ENCODE measurements at places on chromosomes 12 and 14. TPM values are rescaled to one million over a fixed set of nuclear protein-coding genes. Genes with fewer than 3 reads are reported as not detected.

GRCh38 chr12:53974084-53975063 is at the start of gene HOTAIR:
Gene HOTAIR, minus strand, starts transcription at chr12:53974954.
- H3K27me3 ChIP-seq, result peaks cover 95% of the 10 kb centered on the region
- DNase-seq, result no peak

DNA sequence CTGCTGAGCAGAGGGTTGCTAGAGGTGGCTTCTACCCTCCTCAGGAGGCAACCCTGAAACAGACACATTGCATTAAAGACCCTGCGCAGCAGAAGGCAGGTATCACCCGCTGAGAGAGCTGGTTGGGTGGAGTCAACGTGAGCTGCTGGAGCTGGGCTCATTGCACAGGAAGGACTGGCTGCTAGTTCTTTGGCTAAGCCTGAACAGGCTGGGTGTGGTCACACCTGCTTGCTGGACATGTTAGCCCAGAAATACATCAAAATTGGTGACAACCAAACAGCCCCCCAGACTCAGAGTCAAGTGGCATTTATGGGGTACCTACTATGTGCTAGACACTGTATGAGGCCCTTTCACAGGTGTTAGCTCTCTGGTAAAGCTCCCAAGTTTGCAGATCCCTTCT is 33.8 kb upstream of the IRF2BPL start:
- H3K4me1 ChIP-seq, result peaks cover 12% of the 10 kb centered on the region
- H3K27me3 ChIP-seq, result no peaks in the 10 kb centered on the region
- no peak overlapping the region for H3K27ac ChIP-seq
- no peak for DNase-seq

The RAD9B gene
- total RNA-seq, result 0.53 TPM

DNA sequence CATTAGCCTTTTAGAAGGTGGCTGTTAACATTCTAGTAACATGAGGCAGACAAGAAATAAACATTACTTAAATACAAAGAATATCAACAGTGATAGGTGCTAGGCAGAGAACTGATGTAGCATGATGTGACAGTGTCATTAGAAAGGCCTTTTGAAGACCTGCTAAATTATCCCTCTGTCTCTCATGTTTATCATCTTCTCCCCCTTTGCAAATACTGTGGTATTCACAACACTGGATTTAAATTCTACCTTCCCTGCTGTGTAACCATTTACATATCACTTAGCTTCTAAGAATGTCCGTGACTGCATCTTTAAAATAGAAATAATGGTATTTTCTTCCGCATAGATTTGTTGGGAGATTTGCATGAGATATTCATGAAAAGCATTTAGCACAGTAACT is 74.4 kb upstream of the CLEC14A start:
- no peak for DNase-seq
- no peaks in the 10 kb centered on the region for H3K27me3 ChIP-seq
- H3K4me1 ChIP-seq, result no peaks in the 10 kb centered on the region
- H3K4me3 ChIP-seq, result no peak overlapping the region
- H3K27ac ChIP-seq, result no peak overlapping the region

- no peak overlapping the region for H3K27ac ChIP-seq
- H3K4me1 ChIP-seq, result no peaks in the 10 kb centered on the region
- H3K36me3 ChIP-seq, result no peaks in the 10 kb centered on the region
- no peak overlapping the region for H3K4me3 ChIP-seq
These were observed 124.8 kb downstream of the TMEM132D start for GRCh38 chr12:129779033-129779432.

The RNASE3 gene
- total RNA-seq, result not detected

- no peaks in the 10 kb centered on the region for H3K27me3 ChIP-seq
- DNase-seq, result no peak
- H3K36me3 ChIP-seq, result no peaks in the 10 kb centered on the region
- no peak overlapping the region for H3K4me3 ChIP-seq
These were observed 310.6 kb downstream of the NPAS3 start for GRCh38 chr14:33249233-33249820.

- H3K27me3 ChIP-seq, result no peaks in the 10 kb centered on the region
- no peak for DNase-seq
- peaks cover 29% of the 10 kb centered on the region for H3K4me1 ChIP-seq
- no peak overlapping the region for H3K4me3 ChIP-seq
- no peaks in the 10 kb centered on the region for H3K36me3 ChIP-seq
These were observed 17.4 kb downstream of the FAM181A start for GRCh38 chr14:93944348-93945069.

DNA sequence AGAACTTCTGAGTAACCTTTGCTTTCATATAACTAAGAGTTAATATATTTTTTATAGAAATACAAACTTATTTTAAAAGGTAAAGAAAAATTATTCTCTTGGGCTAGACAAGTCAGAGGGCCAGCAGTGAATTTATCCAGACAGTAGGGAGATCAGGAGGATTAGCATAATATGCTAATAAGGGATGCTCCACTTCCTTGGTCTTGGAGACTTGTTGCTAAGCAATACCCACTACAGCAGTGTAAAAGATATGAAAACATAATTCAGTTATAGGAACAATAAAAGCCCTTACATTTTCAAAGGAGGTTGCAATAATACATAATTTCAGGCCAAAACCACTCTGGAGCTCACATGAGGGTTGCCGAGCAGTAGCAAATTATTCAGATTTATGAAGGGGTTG is 615.6 kb downstream of the KCNH5 start:
- H3K36me3 ChIP-seq, result no peaks in the 10 kb centered on the region
- no peak overlapping the region for H3K4me3 ChIP-seq
- H3K27me3 ChIP-seq, result no peaks in the 10 kb centered on the region
- no peak overlapping the region for H3K27ac ChIP-seq
- no peak for DNase-seq
- peaks cover 6% of the 10 kb centered on the region for H3K4me1 ChIP-seq

DNA sequence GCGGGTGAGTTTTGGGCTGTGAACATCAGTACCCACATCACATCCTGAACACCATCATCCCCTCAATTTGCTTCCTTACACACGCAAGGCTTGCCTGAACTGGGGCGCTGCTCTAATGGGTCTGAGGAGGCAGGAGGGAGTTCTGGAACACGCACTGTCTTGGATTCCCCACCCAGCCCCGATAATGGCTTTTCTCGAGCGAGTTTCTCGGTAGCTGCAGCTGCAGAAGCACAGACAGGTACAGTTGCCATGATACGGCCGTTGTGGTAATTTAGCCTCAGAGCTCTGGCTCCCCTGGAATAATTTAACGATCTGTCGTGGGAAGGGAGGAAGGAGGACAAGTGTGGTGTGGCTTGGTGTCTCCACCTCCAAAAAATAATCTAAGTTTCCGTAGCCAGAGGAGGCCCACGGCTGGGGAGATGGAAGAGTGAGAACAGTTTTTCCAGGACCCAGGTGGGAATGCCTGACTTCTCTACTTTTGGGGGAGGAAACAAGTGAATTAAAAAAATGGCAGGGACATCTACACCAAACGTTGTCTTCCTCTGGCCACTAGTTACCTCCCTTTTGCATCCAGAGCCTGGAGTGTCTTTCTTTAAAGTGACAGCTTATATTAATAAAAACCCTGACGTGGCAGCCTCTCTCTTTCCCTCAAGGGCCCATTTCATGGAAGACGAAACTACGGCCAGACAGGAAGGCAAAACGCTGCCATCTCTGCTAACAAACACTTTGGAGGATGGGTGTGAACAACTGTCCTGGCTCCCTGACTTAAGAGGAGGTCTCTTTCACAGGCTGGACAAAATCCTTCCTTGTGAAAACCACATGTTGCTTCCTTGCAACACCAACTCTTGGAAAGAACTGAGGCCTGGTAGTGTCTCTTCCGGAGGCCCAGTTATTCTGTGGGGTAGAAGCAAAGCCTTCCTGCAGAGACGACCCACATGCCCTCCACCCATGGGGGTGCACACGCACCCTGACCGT is 84.8 kb downstream of the RBM19 start:
- no peaks in the 10 kb centered on the region for H3K36me3 ChIP-seq
- no peaks in the 10 kb centered on the region for H3K4me1 ChIP-seq
- no peak overlapping the region for H3K27ac ChIP-seq
- H3K27me3 ChIP-seq, result no peaks in the 10 kb centered on the region
- no peak overlapping the region for H3K4me3 ChIP-seq

GRCh38 chr14:24063263-24063836 is 8.0 kb upstream of the CPNE6 start:
- no peak for DNase-seq
- H3K27me3 ChIP-seq, result no peaks in the 10 kb centered on the region
- no peak overlapping the region for H3K27ac ChIP-seq
- H3K36me3 ChIP-seq, result no peaks in the 10 kb centered on the region

GRCh38 chr14:61499991-61500390 is 178.6 kb downstream of the PRKCH start:
- no peaks in the 10 kb centered on the region for H3K36me3 ChIP-seq
- H3K4me1 ChIP-seq, result peaks cover 23% of the 10 kb centered on the region
- H3K4me3 ChIP-seq, result no peak overlapping the region
- H3K27ac ChIP-seq, result no peak overlapping the region

The TSPAN19 gene
- not detected for total RNA-seq

GRCh38 chr12:52895726-52896189 is 9.1 kb downstream of the KRT8 start:
- no peak overlapping the region for H3K27ac ChIP-seq
- DNase-seq, result no peak
- peaks cover 3% of the 10 kb centered on the region for H3K36me3 ChIP-seq
